Posterior vena cava (tissue), 2 donors: ENCODE measurements at places on chromosomes 5 and 9. TPM values are rescaled to one million over a fixed set of nuclear protein-coding genes. Genes with fewer than 3 reads are reported as not detected.

The ZNF367 gene
- 2.3 TPM for total RNA-seq

The CORO2A gene
- 1.2 TPM for total RNA-seq

The SETD9 gene
- total RNA-seq, result 4.3 TPM

The TRMO gene
- total RNA-seq, result 8.7 TPM

The NPR3 gene
- 4.3 TPM for total RNA-seq

The PTGDS gene
- total RNA-seq, result 475 TPM

The SPATA31E1 gene
- not detected for total RNA-seq

The TAF1L gene
- total RNA-seq, result 0.05 TPM

The FGFR4 gene
- 1.0 TPM for total RNA-seq
